Sigmoid colon (tissue), 7 donors: ENCODE measurements at places on chromosomes 1 and 21.

GRCh38 chr1:65404941-65405340, 15.5 kb upstream of the LEPR start:
- no peak for DNase-seq

- no peak for DNase-seq
Measured at GRCh38 chr1:181646710-181647109, 163.4 kb downstream of the CACNA1E start.

- DNase-seq, result no peak
Measured at GRCh38 chr1:175878775-175879174, 135.4 kb upstream of the TNR start.

DNA sequence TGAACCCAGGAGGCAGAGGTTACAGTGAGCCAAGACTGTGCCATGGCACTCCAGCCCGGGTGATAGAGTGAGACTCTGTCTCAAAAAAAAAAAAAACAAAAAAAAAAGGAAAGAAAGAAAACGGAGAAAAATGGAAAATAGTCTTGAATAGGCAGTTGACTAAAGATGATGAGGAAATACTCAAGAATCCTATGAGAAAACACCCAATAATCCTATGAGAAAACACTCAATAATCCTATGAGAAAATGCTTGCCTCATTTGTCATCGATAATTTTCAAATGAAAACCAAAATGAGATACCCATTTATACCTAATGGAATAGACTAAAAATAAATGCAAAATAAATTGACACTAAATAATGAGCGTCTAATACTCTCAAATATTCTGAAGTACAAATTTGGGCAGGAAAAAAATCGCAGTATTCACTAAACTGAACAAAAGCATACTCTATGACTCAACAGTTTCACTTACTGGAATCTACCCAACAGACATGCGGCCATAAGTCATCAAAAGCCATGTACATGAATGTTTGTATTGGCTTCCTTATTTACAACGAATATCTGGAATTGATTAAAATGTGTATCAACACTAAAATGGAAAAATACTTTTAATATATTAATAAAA, 733.9 kb upstream of the CHRM3 start:
- DNase-seq, result no peak

- DNase-seq, result peak; percentile 65
Measured at GRCh38 chr1:32239790-32240139, 7.3 kb upstream of the FAM167B start.

DNA sequence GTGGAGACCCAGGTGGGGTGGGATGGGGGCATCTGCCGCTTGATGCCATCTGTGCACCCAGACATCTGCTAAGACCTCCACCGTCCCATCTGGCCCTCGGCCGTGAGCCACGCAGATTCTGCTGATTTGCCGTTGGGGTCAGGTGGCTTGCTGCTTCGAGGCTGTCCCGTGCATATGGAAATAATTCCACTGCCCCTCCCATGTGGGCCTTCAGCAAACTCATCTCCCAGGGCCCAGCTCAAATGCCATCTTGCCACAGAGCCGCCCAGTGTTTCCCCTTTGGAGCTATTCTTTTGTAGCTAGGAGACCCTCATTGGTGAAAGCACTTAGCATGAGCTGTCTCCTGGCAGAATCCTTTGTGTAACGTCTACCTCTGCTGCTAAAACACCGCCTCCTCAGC, 99.8 kb downstream of the KAZN start:
- DNase-seq, result no peak

DNA sequence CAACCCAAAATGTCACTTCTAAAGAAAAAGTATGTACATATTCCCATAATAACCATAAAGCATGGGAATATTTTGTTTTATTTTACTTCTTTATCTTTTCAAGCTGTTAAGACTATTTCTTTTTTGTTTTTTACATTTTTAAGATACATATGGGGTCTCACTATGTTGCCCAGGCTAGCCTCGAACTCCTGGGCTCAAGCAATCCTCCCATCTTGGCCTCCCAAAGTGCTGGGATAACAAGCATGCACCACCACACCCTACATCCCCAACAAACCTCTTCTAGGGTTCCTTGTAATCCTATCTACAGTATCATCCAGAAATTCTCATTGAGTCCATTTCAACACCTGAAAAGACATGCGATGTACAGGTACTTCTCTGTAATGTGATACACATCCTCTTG, 87.5 kb downstream of the TM2D1 start:
- DNase-seq, result no peak

- DNase-seq, result no peak
Measured at GRCh38 chr1:246306415-246307037, 200.6 kb downstream of the SMYD3 start.

DNA sequence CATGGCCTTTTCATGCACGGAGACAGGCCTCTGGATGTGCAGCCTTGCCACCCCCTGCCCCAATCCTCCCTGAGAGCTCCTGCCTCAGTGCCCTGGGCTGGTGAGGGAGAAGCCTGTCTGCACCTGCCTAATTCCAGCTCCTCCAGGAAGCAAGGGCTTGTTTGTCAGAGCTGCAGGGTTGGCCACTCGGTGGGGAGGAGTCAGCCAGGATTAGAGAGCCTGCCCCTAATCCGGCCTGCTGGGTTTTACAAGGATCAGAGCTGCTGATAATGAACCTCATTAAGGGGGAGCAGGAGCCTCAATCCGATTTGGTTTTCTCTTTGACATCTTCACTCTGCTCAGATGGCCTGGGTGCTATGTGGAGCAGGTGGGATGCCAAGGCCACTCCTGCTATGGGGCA, 31.9 kb upstream of the LHX4 start:
- DNase-seq, result no peak

DNA sequence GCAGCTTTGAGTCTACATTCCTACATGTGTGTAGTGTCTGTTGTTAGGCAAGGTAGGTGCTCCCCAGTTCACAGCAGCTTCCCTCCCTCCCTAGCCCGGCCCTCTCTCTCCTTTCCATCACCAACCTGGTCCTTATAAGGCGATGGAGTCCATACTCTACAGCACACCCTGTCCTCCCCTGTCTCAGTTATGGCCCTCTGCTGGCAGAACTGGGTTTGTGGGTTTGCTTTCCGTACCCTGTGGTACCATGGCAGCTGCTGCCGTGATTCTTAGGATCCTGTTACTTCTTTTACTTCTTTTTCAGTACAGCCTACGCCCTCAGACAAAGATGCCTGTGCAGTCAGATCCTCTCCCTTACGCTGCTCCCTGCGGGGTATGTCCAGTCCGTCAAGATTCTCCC, 31.7 kb downstream of the AK5 start:
- DNase-seq, result no peak

DNA sequence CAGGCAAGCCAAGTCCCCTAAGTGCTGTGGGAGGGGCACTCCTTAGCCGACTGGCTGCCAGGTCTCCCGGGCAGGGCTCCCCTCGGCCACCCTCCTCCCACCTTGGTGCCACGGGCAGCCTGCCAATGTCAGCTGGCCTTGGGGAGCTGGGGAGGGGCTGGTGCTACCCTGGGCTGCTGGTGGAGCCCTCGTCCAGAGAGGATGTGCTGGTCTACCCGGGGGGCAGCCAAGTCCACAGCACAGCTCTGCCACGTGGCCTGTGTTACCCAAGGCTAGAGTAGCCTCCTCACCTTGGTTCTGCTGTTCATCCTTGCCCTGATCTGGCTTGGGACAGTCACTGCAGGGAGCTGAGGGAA, 42.9 kb downstream of the CRYAA start:
- DNase-seq, result peak; percentile 51

DNA sequence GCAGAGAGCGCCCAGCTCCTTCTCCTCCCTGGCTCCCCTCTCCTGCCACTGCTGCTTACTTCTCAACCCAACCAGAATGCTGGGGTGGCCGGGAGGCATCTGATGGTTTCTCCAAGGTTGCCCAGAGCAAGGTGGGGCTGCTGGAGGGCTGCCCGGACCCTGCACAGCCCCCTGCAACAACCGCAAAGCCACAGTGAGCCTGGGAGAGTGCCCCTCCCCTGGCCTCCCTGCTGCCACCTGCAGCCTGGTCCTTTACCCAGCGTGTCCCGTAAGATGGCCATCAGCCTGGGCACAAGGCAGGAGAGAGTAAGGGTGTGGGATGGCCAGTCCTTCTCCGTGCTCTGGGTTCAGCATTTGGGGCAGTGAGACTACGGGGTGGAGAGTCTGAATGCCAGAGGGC, 17.0 kb downstream of the MX2 start:
- no peak for DNase-seq

DNA sequence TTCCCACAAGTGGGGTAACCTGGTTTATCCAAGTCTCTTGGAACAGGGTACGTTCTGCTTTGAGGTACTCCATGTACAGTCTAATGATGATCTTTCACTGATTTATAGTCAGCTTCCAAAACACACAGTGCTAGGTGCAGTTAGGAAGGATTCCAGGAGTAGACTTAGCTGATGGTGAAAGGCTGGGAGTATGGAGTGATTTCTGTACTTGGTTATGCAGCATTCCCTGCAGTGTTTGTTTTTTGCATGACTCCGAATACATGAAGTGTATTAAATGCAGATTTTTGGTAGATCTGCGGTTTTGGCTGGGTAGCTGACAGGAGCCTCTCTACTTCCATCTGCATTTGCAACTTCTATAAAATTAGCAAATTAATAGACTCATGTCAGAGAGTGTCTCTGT, 3.7 kb downstream of the HMGN2 start:
- DNase-seq, result no peak

GRCh38 chr1:67722292-67722944, 37.4 kb downstream of the GADD45A start:
- DNase-seq, result no peak

DNA sequence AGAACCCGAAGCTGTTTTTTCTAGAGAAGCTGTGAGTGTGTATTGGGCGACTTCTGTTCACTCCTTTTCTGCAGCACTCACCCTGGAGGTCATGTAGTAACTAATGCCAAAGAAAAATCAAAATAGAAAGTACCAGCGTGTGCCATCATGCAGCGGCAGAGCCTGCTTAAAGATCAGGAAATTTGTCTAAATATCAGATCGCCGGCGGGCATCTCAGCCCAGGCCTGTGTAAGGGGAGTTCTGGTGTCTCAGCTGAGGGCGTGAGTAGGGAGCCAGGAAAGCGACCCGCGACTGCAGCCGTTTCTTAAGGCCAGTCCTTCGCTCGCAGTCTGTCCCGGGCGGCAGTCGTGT, 768 bp downstream of the EDARADD start:
- DNase-seq, result no peak
